ENCODE measurements at places on chromosomes 12 and 14.

GRCh38 chr14:93051600-93052546 is 63.9 kb downstream of the ITPK1 start:
- no peak for DNase-seq

GRCh38 chr12:101243616-101244015 is 33.6 kb upstream of the SLC5A8 start:
- no peak for DNase-seq

- no peak for DNase-seq
These were observed 441.6 kb downstream of the CCDC91 start for GRCh38 chr12:28631831-28632230.

GRCh38 chr14:35965400-35965799 is 139.3 kb downstream of the BRMS1L start:
- DNase-seq, result no peak

DNA sequence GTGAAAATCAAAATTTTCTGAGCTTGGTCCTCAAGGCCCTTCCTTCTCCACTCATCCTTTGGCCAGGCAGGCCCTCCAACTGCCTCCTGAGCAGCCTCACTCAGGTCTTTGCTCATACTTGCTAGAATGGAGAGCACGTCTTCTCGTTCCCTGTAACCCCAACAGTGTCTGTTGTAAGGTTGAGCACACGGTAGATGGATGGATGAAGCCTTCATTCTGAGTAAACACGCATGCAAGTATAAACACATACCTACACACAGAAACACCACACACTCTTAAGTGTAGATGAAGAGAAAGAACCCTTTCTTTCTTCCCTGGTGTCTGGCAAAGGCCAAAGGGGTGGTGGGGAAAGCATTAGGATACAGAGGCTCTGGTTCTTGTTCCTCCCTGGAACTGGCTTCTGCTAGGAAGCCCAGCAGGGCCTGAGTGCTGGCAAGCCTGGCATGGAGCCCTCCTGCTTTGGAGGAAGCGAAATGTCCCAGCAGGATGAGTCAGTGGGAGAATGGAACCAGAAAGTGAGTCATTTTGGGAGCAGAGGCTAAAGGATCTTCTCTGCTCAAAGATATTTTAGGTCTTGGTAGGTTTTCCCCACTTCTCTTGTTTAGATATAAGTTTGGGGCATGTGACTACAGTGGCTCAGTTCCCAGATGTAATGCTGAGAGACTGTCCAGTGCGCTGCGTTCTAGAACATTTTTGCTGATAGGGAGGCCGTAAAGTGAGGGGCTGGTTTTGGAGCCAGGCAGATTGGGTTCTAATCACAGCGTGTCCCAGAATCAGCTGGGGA is 127.4 kb downstream of the CACNA1C start:
- no peak for DNase-seq

DNA sequence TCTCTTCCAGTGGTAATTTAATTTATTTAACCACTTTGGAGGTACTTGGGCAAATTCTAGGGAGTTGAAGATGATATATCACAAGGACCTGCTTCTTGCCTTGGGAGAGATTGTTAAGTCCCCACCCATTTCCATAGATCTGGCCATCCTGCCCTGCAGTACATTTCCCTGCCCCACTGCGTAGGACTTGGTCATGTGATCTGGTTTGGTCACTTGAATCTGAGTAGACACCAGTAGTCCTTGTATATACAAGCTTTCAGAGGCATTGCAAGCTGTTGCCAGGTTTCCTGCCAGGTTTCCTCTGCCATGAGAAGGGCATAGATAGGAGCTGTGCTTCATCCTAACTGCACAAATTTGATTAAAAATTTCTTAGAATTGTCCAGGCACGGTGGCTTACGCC is 200.0 kb downstream of the ADAMTS20 start:
- no peak for DNase-seq

DNA sequence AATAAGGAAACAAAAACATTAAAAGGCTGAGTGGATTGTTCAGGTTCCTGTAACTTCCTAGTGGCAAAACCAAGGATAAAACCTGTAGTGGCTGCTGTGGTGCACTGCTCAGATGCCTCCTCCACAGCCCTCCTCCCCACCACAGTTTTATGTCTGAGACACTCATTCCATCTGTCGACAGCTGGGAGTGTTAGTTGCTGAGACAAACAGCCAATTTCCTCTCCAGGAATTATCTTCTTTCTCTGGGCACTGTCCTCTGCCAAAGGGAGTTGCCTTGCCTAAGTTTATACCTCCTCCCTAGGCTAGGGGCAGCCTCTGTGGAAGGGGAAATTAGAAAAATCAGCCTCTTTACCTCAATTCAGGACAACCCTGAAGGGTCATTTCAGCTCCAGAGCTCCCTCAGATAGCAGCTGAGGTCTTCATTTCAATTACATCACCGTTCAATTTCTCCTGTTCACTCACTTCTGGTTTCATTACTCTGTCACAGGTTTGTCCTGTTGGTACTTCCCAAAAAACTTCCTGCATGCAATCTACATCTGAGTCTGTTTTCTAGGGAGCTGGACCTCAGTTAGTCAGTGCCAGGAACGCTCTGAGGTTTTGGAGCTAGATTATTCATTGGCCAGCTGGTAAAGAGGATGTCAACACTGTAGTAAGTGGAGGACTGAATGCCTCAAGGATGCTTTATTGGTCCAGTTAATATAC is 74.9 kb upstream of the ATP2B1 start:
- DNase-seq, result no peak

All from NCI-H1105 (cell line).